ENCODE measurements at places on chromosomes 16 and 17.

GRCh38 chr17:43517161-43517560, 29.0 kb downstream of the ETV4 start:
- DNase-seq = no peak

GRCh38 chr16:81718637-81719036, 60.5 kb upstream of the PLCG2 start:
- DNase-seq = no peak

DNA sequence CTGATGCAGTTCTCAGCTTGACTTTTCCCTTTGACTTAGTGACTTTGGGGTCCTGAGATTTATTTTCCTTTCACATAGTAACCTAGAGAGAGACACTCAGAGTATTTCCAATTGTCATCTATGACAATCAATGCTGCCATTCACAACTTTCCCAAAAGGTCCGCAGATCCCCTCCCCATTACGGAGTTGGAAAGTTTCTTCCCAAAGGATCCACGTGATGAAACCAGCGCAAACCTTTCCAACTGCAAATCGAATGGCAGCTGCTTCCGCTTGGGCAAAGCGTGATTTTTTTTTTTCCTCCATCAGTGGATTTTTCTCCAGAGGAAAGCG, 538 bp upstream of the FCSK start:
- DNase-seq = no peak

DNA sequence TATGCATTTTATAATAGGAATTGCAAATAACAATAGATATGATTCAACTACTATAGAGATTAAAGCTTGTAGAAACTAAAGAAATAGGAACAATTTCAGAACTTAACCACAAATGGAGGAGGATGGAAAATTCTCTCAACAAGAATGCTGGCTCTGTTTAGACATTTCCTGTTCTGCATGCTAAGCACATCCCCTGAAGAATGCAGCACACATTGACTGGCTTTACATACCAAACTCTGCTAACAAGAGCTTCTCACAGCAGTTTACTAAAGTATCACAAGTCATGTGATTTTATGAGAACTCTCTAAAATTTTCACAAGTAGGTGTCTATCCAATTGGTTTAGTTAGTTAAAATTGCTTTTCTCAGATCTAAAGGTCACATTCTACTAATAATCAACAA, 85.2 kb downstream of the SPAG9 start:
- DNase-seq = no peak

GRCh38 chr16:30357715-30358576, 2.8 kb upstream of the CD2BP2 start:
- no peak for DNase-seq

DNA sequence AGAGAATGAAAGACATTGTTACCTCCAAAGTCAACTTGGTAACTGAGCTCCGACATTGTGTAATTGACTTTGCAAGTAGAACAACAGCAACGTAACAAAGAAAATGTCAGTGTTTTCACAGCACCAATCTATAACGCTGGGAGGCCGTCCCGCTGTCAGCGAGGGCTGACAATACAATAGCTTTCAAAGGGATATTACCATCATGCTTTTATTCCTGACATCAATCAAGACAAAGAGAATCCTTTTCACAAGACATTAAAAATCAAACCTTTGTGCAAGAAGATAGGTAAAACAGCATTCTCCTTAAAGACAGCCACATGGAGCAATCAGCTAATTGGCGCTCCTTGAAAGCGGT, 6.2 kb downstream of the ZNF423 start:
- DNase-seq = no peak

DNA sequence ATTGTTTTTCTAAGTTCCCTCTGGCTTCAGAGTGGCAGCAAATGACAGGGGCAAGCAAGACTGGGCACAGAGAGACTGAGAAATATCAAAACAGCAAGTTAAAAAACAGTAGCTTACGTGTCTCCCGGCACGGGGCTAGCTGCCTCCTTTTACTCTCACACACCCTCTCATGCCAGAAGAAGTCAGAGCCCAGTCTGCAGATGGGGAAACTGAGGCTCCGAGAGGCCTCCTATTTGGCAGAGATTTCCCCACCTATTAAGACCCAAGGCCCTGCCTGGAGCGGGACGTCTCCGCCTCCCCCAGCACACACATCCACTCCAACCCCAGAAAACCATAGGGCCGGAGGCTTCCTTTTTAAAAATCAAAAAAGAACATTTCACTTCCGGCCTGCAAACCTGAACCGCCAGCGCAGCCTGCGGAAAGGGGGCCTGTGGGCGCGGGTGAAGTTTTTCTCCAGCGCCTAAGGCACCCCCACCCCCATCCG, 832 bp downstream of the CARHSP1 start:
- DNase-seq = peak; percentile 49

GRCh38 chr17:57484826-57485565, 228.7 kb downstream of the MSI2 start:
- no peak for DNase-seq

- no peak for DNase-seq
Observed at GRCh38 chr17:31357091-31357490, 34.4 kb upstream of the RAB11FIP4 start.

DNA sequence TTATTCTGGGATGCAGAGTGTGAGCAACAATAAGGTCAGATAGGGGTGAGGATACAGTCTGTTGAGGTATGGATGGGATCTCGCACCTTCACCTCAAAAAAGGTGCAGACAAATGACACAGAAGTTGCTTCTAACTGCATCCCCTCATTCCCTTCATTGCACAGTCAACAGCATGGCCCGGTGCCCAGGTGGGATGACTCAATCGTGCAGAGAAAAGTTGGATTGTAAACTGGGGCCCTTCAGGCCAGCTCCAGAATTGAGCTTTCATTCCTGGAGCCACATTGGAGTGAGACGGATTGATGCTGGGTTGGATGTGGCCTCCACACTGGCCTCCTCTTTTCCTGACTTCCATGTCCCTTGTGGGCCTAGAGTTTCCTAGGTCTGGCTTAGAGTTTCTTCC, 977.4 kb downstream of the KCNJ18 start:
- no peak for DNase-seq

- DNase-seq = no peak
Observed at GRCh38 chr17:28940142-28940541, 11.2 kb downstream of the PHF12 start.

- DNase-seq = no peak
Observed at GRCh38 chr16:80739523-80739922, 64.9 kb downstream of the CDYL2 start.

DNA sequence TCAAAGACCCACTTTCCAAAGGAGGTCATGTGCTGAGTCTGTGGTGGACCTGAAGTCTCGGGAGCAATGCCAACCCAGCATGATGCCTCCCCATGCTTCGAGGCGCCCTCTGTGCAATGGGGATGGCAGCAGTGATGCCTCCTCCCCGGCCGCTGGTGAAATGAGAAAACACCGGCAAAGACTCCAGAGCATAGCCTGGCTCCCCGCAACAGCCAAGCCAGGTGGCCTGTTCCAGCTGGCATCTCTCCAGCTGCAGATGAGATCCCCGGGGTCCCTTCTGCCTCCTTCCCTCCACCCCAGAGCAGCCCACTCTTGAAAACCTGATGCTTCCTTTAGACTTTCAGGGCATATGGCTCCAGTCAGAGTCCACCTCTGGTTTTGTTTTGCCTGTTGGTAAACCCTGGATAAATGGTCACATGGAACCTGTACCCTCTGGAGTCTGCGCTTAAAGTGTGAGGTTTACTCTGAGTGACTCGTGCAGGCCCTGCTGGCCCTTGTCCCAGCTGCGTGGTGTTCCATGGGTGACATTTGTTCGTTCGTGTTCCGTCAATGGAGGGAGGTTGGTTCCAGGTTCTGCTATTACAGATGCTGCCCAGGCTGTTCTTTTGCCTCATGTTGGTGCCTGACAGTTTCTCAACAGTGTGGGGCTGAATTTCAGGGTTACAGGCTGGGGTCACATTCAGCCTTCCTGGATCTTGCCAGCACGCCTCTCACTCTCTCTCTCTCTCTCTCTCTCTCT, 181.8 kb upstream of the CIBAR2 start:
- DNase-seq = no peak

GRCh38 chr16:47851146-47851545, 304.6 kb downstream of the ABCC12 start:
- DNase-seq = no peak

DNA sequence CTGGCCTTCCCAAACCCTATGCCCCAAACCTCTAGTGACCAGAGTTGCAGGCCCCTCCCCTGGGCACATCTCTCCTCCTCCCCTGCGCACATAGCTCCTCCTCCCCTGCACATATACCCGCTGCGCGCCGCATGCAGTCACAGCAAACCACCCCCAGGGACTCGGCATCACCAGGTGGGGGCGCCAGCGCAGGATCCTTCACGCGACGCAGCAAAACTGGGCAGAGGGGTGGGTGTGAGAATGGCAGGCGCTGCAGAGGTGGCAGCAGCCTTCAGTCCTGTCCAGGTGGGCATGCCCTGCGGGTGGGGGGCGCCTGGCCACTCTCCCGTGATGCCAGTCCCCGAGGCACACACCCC, 5.6 kb downstream of the CORO6 start:
- DNase-seq = peak; percentile 93

- DNase-seq = no peak
Observed at GRCh38 chr16:85824161-85825135, 25.0 kb downstream of the COX4I1 start.

GRCh38 chr17:57946798-57947358, 8.3 kb downstream of the CUEDC1 start:
- peak; percentile 50 for DNase-seq

DNA sequence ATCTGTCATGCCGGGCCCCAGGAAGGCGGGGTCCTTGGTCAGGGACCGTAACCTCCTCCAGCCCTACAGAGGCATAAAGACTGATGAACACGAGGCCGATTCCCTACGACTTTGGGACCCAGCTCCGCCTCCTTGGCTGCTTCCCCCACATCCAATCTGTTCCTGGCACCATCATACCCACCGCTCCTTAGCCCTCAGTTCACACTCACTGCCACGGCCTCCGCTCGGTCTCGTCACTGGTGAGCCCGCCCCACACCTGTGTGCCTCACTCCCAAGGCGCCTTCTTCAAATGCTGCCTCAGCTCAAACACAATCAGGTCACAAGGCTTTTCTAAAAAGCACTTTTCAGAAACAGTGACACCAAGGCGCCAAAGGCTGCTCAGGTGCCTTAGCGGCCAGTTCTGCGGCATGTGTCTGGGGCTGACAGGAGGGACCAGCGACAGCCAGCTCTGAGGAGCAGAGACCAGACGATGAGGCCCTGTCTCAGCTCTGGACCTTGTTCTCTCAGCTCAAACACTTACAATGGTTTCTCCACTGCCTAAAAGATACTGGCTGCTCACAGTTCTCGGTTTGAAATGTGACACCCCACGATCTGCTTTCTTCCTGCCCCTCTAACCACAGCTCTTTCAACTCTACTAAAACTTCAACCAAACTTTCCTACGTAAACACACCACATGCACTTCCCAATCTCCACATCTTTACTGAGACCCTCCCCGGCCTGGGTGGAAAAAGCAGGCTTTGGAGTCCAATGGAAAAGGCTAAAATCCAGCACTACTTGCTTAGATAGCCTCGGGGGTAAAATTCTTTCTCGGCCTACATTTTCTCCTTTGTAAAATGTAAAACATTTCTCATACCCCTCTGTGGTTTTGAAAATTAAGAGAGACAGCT, 33.2 kb downstream of the CYB5D2 start:
- DNase-seq = peak; percentile 42

DNA sequence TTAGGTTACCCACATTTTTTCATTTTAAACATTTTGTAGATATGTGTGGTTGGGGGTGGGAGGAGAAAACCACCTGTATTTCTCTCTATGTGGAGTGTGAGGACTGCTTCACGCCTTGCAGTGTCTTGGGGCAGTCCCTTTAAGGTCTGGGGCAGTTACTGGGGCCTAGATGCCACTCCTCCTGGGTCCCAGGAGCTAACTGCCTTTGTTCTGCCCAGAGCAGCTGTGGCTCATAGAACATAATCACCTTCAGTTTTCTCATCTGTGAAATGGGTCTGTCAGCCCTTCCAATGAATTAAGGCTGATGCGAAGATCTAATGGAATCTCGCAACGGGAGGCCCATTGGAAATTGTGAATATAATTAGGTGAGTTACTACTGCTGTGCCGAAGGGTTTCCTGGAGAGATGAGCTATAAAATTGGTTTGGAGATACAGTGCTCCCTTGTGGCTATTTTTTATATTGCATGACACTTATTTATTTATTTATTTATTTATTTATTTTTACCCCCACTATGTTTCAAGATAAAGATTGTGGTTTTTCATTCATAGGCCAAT, 22.9 kb downstream of the DHRS7C start:
- no peak for DNase-seq

DNA sequence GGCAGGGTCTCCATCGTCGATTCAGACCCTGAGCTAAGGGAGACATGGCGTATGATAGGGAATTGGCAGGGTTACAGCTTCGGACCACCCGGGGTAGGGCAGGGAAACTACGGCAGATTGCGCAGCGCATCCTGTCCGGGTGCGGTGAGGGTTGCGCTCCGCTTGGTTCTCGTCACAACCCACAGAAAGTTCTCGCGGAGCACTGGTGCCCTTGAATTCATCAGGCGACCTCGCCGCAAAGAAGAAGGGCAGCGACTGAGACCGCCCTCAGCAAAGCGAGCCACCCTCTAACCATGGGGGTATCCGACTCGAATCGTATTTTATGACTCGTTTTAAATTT, 1.2 kb downstream of the HS3ST3B1 start:
- peak; percentile 63 for DNase-seq

DNA sequence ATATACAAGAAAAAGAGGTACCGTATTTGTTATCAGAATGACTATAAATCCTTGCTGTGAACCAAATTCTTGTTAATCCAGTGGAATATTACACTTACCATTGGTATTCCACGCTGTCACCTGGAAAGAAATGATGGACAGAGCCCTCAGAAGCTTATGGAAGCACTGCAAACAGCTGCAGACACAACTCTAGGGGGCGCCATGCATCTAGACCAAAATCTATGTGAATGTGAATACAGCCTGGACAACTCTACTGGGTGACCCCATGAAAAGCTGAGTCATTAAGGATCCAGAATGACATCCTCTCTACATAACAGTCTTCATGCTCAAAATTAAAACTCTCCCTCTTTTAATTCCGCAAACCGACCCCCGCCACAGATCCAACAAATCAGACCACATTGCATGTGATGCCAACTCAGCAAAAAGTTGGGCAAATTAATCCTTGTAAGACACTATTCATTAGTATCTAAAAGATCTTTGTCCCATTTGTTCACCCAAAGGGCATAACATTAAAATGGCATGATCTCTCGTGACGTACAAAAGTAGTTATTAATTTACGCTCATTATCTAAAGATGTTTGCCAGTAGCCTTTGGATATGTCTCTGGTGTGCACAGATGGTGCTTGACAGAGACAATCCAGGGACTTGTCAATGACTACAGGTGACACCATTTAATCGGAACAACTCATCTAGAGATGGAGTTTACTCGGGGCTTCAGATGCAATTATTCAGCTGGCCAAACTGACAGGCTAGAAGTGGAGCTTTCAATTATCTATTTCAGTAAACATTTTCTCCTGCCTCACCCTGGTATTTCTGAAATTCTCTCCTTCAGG, 552.7 kb upstream of the PSMD7 start:
- DNase-seq = no peak

- no peak for DNase-seq
Observed at GRCh38 chr17:352421-353212, at the start of gene RPH3AL. TSS of gene RPH3AL (minus strand) at chr17:352807. CDS start at chr17:327543, 25,264 bp downstream.

GRCh38 chr16:31145398-31145990, 4.4 kb downstream of the PRSS36 start:
- DNase-seq = no peak
